ENCODE measurements at places on chromosomes 2 and 18. TPM values are rescaled to one million over a fixed set of nuclear protein-coding genes. Genes with fewer than 3 reads are reported as not detected.

The SULT1C4 gene
- total RNA-seq = not detected

The PSD4 gene
- 11.5 TPM for total RNA-seq

The HOXD4 gene
- 0.61 TPM for total RNA-seq

The TLX2 gene
- 0.31 TPM for total RNA-seq

The SLC40A1 gene
- total RNA-seq = 1.6 TPM

The EGR4 gene
- 0.33 TPM for total RNA-seq

The B3GNT7 gene
- total RNA-seq = 2.3 TPM

The CCDC102B gene
- 0.81 TPM for total RNA-seq

The REEP1 gene
- total RNA-seq = 0.88 TPM

The SETBP1 gene
- 0.59 TPM for total RNA-seq

The TUBA3E gene
- total RNA-seq = 4.6 TPM

The CCDC141 gene
- not detected for total RNA-seq

Measured in A549 treated with Hydrocortisone at 1 μM for 4 hours (cell line).